G401 (cell line): ENCODE measurements at places on chromosomes 12 and 14.

- no peak for DNase-seq
These were observed 16.5 kb downstream of the SCNN1A start for GRCh38 chr12:6358881-6359280.

DNA sequence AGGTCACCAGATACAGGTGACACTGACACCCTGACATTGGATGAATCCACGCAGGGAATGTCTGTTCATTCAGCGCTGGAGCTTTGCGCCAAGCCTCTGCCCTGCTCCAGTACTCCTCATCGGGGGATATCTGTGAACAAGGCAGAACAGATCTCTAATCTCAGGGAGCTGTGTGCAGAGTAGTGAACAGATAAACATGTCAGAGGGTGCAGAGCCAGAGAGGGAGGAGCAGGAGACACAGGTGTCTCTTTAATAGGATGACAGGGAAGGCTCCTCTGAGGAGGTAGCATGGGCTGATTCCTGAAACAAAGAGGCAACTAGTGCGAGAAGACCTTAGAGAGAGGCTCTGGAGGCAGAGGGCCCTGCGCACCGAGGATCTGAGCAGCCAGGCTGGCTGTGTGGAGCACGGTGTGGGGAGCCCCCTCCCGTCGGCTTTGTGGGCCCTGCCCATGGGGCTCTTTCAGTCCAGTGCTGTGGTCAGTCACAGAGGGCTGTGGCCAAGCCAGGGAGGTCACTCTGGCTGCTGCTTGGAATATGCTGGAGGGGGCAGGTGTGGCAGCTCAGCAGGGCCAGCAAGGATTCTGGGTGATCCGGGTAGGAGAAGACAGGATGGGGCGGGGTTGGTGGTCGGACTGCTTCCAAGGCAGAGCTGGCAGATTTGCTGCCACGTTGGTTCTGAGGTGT, 55.6 kb downstream of the TECPR2 start:
- DNase-seq, result peak; percentile 80

GRCh38 chr14:100524233-100524932, 62.8 kb downstream of the BEGAIN start:
- no peak for DNase-seq

GRCh38 chr12:108066583-108067577, 62.2 kb upstream of the WSCD2 start:
- no peak for DNase-seq

- DNase-seq, result no peak
These were observed 121.2 kb upstream of the DAAM1 start for GRCh38 chr14:59067127-59067894.

- no peak for DNase-seq
These were observed 18.8 kb upstream of the FLVCR2 start for GRCh38 chr14:75559451-75560222.

- peak; percentile 75 for DNase-seq
These were observed 1.2 kb upstream of the TRIM9 start for GRCh38 chr14:51095854-51096823.

- no peak for DNase-seq
These were observed 121.6 kb downstream of the SLC16A7 start for GRCh38 chr12:59717436-59717835.

- no peak for DNase-seq
These were observed 43.6 kb downstream of the PLEKHD1 start for GRCh38 chr14:69528143-69528542.

GRCh38 chr12:52415870-52416750, 10.0 kb upstream of the KRT82 start:
- DNase-seq, result no peak

GRCh38 chr12:1546931-1547640, 47.3 kb downstream of the FBXL14 start:
- no peak for DNase-seq

GRCh38 chr14:49895480-49895879, 2.6 kb downstream of the ARF6 start:
- DNase-seq, result no peak

DNA sequence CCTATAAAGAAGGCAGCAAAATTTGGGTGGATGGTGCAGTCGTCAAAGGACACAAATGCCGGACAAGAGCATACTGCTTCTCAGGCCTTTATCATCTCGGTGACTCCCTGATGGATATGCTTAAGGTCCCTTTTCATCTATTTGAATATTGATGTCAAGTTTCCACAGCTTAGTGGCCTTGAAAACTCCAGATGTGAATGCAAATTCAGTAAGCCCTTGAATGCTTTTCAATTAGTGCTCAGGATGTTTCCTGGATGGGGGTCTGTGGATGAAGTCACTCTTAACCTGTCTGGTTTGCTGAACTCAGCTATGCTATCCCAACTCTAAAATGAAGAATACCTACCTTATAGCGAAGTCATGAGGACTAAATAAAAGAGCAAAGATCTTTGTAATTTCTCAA, 10.7 kb downstream of the REM2 start:
- DNase-seq, result no peak

GRCh38 chr12:4431866-4432265, 13.7 kb downstream of the FGF6 start:
- DNase-seq, result no peak

DNA sequence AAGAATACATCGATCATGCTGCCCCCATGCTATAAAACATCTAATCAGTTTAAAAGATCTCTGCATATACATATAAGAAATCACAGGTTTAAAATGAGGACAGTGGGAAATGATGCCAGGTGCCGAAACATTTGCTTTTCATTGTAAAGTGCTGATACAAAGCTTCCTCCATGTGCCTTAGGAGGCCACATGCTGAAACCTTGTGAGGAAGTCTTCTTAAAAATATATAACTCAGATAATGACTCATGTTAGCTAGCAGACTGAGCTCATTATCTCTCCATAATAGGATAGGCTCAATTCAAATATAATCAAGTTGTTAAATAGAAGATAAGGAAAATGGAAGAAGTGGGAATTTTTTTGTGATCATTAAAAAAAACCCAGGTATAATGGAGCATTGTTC, 65.9 kb downstream of the RFX4 start:
- no peak for DNase-seq
